ENCODE measurements at places on chromosomes 3 and 15.

DNA sequence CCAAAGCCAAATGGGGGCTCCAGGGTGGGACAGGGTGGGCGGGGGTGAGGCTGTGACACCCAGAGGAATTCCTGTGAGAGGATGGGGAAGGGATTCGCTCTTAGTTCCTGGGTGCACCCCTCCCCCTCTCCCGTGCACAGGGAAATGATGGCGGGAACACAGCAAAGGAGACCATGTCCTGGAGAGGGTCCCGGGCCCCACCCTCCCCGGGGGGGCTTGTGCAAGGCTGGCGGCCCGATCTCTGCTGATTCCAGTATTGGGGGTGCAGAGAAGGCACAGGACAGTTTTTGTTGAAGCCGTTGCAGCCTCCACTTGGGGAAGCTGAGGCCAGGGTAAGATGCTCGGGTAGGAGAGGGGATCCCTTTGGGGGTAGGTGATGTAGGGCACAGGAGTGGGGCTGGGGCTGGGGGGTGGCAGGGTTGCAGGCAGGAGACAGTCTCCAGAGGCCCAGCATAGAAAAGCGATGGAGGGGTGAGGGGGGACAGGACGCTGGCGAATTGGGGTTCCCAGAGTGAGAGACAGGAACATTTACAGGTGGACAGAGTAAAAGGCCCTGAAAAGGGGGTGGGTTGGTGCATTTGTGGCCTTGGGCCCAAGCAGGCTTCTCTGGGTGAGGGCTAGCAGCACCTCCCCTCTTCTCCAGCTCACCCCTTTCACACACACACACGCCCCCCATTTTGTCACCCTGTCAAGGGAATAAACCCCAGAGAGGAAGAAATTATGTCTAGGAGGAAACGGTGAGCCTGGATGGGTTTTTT, 38.5 kb downstream of the HMCES start:
- DNase-seq = no peak

GRCh38 chr15:96363707-96364106, 33.2 kb downstream of the NR2F2 start:
- no peak for DNase-seq

- no peak for DNase-seq
Observed at GRCh38 chr3:61807865-61808276, 246.5 kb downstream of the PTPRG start.

DNA sequence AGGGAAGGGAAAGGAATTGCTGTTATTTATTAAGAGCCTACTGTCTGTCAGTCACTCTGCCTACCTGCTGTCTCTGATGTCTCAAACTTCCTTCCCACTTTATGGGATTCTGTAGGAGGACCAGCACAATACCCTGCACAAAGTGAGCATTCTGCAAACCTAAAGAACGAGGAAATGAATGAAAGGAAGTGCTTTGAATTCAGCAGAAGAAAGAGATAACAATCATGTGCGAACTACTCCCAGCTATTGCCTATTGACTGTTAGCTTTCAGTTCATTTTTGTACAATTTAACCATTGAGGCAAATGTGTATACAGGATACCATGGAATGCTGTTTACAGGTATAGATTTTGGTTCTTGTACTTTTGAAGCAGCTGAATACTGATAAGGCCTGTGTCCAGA, 66.8 kb downstream of the CMSS1 start:
- DNase-seq = no peak

- peak; percentile 88 for DNase-seq
Observed at GRCh38 chr3:129316248-129317013, 37.8 kb downstream of the HMCES start.

GRCh38 chr15:64224511-64224910, 61.7 kb upstream of the PPIB start:
- DNase-seq = no peak

- DNase-seq = no peak
Observed at GRCh38 chr15:28947221-28947674, 61.5 kb downstream of the APBA2 start.

DNA sequence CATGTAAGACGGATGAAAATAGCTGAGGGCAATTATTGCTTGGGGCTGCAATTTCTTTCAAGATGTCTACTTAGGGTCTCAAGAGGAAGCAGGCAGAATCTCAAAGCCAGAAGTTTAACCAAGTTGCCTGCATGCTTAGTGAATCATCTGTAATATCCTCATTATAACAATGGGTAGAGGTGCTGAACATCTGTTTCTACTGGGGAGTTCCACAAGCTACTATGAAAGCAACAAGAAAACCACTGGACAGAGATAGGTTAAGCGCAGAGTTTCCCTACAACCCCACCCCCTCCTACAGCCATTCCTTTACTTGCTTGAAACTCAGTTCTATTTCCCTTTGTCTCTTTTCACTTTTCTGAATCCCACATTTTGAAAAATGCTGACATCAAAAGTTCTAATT, 759.4 kb upstream of the GBE1 start:
- DNase-seq = no peak

DNA sequence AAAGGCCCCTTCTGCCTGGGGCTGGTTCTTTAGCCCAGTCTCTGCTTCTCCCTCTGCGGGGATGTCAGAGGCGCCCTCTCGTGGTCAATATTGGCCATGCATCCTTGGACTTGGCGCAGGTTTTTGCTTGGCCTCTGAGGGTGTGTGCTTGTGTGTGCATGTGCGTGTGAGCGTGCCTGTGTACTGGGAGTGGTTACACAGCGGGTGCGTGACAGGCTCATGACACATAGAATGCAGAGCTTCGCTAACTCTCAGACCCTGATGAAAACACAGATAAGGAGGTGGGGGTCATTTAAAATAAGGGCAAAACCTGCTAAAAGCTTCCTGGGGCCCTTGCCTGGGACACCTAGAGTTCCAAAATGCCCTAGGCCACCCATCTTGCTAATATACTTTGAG, 160.9 kb downstream of the SMAD6 start:
- peak; percentile 59 for DNase-seq

DNA sequence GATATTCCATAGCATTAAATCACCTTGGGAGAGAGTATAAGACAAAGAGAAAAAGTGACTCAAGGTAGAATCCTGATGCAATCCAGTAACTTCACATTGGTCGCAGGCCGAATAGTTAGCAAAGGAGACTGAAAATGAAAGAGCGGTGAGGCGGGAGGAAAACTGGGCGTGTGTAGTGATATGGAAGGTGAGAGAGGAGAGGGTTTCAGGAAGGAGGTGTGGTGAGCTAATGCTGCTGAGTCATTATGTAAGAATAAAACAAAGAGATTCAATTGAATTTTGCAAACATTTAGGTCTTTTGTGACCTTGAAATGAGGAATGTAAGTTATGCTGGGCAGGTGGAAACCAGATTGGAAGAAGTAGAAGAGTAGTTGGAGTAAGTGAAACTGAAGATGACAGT, 235.3 kb downstream of the C3orf38 start:
- no peak for DNase-seq

DNA sequence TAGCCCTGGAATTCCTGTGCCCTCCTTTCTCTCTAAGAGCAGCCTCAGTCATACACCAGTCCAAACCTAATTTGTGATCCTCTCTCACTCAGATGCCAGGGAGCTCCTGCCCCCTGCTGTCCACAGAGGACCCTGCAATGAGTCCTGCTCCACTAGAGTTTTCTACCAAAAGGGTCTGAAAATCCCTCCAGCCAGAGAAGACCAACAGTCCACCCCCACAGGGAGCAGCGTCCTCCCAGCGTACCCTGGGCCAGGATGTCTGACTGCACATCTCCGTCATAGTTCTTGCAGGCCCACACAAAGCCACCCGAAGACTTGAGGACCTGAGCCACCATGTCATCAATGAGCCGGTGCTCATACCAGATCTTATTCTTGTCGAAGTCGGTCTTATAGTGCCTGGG, 15.4 kb downstream of the IDH2 start:
- DNase-seq = no peak

DNA sequence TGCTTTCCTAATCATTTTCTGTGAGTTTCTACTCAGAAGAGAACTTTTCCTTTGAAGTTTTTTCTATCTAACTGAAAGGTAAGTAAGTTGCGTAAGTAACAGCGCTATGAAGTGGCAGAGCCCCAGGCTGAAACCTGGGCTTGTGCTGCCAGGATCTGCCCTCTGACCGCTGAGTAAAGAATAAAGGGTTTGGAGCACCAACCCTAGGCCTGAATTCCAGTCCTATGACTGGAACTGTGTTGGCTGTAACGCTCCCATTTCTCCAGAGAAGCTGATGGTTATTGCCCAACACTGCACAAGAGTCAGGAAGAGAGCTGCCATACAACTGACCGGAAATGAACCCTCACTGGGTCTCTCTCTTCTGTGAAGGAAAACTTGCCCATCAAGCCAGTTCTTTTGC, 87.0 kb downstream of the FOXB1 start:
- no peak for DNase-seq

DNA sequence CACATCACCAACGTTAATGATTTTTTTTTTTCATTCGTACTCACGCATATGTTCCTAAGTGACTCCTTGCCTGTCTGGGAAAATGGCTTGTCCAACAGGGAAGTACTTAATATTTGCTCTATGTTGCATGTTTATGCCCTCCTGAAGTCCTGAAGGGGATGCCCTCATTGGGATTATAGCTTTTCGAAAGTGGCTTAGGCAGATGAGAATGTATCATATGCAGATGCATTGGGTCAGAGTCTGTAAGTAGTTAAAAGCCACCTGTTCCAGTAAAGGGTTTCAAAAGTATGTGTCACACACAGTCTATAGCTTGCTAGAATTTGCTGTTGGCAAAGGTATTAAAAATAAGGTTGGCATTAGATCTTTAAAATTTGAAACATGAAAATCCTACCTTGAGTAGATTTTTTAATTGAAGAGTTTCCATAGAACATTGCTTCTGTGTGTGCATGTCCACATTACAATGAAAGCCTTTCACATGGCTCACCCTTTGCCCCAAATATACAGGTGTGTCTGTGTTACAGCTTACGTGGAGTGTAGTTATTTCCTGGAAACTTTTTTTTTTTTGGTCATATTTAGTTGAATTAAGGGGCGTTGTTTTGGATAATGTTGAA, 2.1 kb downstream of the ABHD17C start:
- no peak for DNase-seq

DNA sequence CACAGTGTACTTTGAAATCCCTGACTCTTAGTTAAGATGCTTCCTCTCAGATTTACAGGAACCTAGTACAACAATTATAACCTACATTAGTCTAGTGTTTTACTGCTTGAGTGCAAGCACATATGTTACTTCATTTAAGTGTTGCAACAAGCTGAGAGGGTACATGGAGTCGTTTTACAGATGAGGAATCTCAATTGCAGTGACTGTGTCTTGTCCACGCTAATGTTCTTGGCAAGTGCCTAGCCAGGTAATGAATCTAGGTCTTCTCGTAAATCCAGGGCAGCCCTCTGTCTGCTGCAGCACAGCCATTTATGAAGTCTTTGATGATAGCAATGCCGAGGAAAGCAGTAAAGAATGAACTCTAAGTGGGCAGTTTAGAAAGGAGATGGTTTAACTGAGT, 384.4 kb upstream of the ARPP21 start:
- DNase-seq = no peak

DNA sequence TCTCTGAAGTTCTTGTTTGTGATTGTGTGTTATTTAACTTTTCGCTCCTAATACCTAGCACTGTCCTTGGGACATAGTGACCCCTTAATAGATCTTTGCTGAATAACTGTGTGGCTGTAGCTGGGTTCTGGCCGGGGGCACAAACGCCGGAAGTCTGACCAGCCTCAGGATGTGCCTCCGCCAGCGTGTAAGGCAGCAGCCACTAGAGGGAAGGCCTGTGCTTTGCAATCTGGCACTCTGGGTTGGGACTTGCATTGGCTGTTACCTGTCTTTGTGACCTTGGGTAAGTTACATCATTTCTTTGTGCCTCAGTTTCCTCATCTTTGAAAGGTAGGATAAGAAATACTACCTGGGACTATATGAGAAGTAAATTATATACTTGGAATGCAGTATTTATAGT, 158.7 kb downstream of the GHSR start:
- DNase-seq = no peak

DNA sequence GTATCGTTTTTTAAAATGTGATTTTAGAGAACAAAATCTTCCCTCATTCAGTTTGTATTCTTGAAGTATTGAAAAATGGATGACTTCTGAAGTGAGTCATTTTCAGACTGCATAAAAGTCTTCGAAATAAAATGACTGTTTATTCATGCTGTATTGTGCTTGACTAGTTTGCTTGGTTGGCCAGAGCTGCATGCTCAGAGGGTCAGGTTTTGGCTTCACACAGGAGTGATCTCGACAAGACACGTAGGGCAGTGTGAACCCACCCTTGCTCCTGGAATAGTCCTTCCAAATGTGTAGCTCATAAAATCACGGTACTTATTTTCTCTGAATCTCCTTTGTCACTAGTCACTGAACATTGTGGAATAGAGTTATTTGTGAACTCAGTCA, 73.3 kb downstream of the FNDC3B start:
- DNase-seq = no peak

DNA sequence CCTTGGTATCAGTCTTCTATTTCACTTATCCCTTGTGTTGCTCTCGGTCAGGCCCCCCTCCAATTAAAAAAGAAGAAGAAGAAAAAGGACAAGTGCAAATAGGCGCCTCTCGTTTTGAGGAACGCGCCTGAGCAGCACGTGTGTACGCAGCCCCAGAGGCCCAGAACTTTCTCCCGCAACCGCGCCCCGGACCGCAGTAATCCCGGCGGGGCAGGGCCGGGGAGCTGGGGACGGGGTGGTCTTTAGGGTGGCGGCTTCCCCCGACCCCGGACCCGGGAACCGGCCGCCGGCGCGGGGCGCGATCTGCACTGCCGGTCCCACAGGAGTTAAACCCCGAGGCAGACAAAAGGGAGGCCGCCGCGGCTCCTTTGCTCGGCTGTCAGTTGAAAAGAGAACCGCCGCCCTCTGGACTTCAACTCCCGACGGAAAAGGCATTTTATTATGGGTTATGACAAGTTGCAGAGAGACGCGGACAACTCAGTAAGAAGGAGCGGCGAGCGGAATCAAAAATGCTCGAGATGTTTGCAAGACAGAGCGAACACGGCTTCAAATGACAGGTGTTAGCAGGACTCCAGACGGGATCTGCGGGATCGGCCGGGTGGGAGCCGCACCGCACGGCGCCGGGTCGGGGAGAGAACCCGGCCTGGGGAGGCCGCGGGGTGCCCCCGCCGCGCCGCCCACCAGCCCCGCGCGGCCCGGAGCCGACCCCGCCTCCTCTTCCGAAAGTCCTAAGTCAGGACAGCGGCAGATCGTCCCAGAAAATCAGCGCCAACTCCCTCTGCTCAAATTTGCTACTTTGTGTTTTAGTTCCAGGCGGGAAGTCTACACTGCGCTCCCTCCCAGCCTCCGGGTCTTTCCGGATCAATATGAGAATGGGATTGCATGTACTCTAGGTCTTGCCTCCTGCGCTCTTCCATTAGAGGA, 79.0 kb downstream of the NR2F2 start:
- DNase-seq = no peak

GRCh38 chr3:131620977-131621376, 118.2 kb upstream of the MRPL3 start:
- DNase-seq = no peak

DNA sequence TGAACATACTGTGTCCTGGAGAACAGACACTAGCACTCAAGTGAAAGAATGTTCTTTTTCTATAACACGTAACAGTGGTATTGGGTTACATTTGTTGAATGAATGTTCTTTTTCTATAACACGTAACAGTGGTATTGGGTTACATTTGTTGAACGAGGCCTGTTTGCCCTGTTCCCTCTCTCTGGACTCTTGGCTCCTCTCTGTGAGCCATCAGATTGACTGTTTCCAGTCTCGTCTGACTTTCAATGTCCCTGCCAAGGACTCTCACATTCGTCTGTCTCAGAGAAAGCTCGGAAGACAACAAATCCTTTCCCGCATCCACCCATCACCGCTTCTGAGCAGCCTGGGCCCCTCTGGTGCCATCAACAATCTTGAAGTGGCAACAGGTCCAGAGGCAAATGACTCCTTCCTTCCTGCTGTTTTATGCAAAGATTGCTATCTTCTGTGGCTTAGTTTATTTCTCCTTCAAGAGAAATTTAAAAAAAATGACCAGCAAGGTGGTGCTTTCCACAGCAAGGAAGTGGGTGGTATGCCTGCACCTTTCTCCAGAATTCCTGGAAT, 8.0 kb downstream of the TMEM45A start:
- no peak for DNase-seq

Data from stimulated activated CD4-positive, alpha-beta T cell treated with anti-CD3 and anti-CD28 coated beads, TNF-alpha, amount 100 ng/mL, for 48 hours (primary cell).